ENCODE measurements at places on chromosomes 3 and 15. TPM values are rescaled to one million over a fixed set of nuclear protein-coding genes. Genes with fewer than 3 reads are reported as not detected.

The RFTN1 gene
- 18.4 TPM for total RNA-seq

DNA sequence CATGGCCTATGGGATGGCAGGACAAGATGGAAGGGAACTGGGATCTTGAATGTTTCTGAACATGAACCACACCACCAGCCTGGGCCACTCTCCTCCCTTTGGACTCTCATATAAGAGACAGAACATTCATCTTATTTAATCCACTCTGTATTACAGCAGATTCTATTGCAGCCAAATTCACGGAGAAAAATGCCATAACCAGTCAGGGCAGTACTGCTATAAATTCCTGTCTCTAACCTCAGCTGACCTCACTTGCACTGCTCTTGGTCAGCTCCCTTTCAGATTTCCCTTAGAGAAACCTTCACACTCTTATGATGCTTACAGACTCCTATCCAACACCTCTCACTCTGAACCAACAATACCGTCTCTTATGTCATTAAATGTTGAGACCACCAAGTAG lies 101.4 kb downstream of the RYK start:
- H3K27me3 ChIP-seq, result no peaks in the 10 kb centered on the region
- H3K27ac ChIP-seq, result no peak overlapping the region
- no peak overlapping the region for H3K4me3 ChIP-seq

DNA sequence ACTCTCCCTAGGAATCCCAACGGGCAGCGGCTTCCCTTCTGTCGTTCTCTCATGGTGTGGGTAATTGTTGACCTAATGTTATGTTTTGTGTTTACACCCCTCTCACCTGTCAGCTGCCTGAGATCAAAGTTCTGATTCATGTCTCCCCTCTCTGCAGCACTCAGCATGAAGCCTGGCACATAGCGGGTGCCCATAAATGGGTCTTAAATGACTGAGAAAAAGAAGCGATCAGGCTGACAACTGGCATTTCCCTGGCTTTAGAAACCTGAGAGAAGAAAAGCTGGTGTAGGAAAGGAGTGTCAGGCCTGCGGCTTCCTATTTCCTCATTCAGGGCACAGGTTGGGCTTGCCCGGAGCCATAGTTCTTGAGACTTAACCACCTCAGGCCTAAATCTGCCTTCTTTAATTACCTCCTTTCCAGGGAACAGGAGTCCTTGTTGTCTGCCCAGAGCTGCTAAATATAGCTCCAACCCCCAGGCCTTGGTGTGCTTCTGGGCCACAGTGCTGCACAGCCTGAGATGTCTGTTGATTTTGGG lies 31.8 kb downstream of the LPP start:
- H3K27ac ChIP-seq, result no peak overlapping the region
- DNase-seq, result no peak
- peaks cover 23% of the 10 kb centered on the region for H3K4me1 ChIP-seq
- no peak overlapping the region for H3K4me3 ChIP-seq

DNA sequence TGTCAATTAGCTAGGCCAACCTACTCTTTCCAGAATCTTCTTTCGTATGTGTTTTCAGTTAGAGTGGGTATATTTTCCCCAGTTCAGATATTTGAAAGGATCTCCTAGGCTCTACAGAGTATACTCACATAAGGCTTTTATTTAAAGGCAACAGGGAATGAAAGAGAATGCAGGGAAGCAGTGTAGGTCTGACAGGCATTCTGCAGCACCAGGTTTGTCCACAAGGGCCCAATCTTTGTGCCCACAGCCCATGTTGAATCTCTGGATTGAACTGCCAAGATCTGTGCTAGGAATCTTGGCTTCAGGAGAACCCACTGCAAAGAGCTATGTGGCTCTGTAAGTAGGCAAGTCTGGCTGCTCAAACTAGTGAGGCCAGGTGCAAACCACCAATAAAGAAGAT lies 24.2 kb upstream of the GALNT15 start:
- H3K27me3 ChIP-seq, result no peaks in the 10 kb centered on the region
- no peak for DNase-seq
- H3K36me3 ChIP-seq, result no peaks in the 10 kb centered on the region
- peak overlapping the region; percentile 22 for H3K27ac ChIP-seq
- H3K4me3 ChIP-seq, result no peak overlapping the region
- H3K4me1 ChIP-seq, result peaks cover 22% of the 10 kb centered on the region

The FETUB gene
- 6.4 TPM for total RNA-seq

- H3K27ac ChIP-seq, result no peak overlapping the region
- peaks cover 9% of the 10 kb centered on the region for H3K27me3 ChIP-seq
- H3K4me1 ChIP-seq, result peaks cover 7% of the 10 kb centered on the region
- DNase-seq, result no peak
- H3K4me3 ChIP-seq, result no peak overlapping the region
- no peaks in the 10 kb centered on the region for H3K36me3 ChIP-seq
Observed at GRCh38 chr15:70390723-70391122, 293.0 kb upstream of the TLE3 start.

DNA sequence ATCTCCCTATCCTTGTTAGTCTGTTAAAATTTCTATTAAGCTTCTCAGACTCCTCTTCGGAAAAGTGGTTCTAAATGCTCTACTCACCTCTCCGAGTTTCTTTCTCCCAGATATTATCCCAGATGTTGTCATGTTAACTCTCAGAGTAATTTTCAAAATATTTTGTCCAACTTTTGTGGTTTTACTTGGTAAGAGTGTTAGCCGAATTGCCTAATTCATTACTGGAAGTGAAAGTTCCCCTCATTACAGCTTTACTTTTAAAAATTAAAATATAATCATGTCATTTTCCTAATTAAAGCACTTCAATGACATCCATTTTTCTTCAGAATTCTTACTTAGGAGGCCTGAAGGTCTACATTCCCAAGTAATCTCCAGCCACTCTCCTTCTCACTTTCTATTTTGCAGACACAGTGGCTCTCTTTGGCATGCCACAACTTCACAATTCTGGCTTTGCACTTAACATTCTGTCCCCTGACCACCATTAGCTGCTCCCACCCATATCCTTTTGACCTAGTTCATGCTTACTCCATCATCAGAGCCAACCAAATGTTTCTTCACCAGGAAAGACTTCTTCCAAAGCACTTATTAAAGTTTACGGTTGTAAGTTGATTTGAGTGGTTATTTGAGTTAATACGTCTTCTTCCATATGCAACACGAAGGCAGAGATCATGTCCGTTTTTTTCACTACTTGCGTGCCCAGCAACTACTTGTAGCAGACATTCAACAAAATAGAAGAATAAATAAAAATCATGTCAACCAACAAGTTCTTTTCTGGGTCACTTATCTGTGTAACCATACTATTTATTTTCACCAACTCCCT lies 10.2 kb upstream of the TIPARP start:
- no peaks in the 10 kb centered on the region for H3K27me3 ChIP-seq
- no peaks in the 10 kb centered on the region for H3K36me3 ChIP-seq
- no peak for DNase-seq
- peaks cover 15% of the 10 kb centered on the region for H3K4me1 ChIP-seq
- no peak overlapping the region for H3K4me3 ChIP-seq

DNA sequence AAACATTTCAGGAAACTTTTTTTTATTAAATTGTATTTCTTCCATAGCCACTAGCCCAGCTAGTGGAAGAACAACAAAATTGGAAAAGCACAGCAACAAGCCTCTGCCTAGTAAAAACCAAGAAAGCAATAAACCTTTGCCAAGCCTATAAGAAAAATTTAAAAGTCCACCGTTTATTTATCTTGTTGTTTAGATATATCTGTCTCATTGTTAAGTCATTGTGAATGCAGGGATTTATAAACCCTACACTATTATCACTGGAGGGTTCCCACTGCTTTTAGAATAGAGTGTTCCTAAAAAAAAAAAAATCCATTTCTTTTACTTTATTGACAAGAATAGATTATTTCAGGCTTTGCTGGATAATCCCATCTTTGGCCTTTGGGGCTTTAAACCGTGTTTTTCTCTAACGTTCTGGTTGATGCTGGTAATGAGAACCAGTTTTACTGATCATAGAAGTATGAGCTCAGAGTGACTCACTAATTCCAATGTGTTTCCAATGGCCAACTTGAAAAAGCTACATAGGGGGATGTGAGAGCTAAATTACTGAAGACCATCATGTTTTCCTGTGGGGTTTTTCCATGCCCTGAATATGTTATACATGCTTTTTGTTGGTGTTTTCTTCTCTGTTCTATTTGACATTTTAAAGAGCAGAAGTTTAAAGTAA lies 634.1 kb downstream of the RBMS3 start:
- H3K27me3 ChIP-seq, result no peaks in the 10 kb centered on the region
- H3K27ac ChIP-seq, result peak overlapping the region; percentile 19
- no peak overlapping the region for H3K4me3 ChIP-seq
- H3K4me1 ChIP-seq, result no peaks in the 10 kb centered on the region

The EIF4E3 gene
- 12.7 TPM for total RNA-seq

- H3K4me1 ChIP-seq, result no peaks in the 10 kb centered on the region
- no peak overlapping the region for H3K27ac ChIP-seq
- no peak for DNase-seq
- H3K36me3 ChIP-seq, result no peaks in the 10 kb centered on the region
- no peak overlapping the region for H3K4me3 ChIP-seq
Observed at GRCh38 chr15:35209838-35210237, 124.7 kb upstream of the NANOGP8 start.

DNA sequence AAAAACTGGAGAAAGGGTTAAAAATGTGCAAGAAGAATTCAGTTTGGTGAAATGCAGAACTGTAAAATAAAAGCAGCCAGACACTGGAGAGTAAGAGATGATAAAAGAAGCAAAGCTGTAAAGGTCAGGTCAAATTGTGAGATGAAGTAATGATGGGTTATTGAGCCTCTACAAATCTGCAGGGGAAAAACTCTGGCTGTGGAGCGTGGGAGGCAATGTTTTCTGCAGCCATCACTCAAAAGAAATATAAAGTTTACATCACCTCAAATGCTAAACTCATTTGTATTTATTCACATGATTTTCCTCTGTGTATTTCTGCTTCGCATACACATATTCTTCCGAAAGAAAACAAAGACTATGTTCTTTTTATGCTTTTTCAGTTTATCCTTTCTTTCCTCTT lies 158.8 kb upstream of the GPR149 start:
- no peaks in the 10 kb centered on the region for H3K4me1 ChIP-seq
- H3K4me3 ChIP-seq, result no peak overlapping the region
- no peak overlapping the region for H3K27ac ChIP-seq
- no peak for DNase-seq
- no peaks in the 10 kb centered on the region for H3K36me3 ChIP-seq

The TRIM59 gene
- total RNA-seq, result 11.1 TPM

DNA sequence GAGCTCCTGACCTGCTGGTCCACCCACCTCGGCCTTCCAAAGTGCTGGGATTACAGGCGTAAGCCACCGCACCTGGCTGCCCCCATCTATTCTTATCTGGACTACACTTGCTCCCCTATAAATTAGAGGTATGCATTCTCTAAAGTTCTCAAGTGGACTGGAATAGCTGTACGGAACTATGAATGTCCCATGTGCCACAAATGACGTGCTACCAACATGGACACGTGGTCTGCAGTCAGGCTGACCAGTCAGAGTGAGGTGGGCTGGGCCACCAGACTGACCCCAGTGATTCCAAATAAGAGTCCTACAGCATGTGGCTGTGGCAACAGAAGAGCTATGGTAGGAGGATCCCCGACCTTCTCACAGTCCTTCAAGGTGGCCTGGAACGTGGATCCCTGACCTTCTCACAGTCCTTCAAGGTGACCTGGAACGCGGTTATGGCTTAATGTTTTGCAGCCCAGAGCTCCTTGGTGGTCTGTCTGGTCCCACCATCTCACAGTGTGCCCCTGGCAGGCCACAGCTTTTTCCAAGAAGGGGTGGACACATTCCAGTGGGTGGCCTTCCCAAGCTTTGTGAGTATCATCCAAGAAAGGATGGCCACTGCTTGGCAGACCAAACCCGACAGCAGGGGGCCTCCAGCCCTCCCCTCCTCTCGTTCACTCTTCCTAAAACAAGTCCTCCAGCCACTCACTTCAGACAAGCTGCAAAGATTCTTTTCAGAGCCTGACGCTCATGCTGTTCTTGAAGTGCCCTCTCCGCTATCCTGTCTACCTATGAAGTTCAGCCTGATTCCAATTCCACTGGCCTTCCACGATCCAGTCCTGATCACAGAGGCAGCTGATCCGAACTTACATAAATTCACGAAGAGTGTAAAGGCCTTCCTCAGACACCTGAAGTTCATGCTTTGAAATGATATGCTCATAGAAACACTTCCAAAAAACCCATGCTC lies 4.4 kb downstream of the ADAMTS17 start:
- no peak overlapping the region for H3K27ac ChIP-seq
- peaks cover 9% of the 10 kb centered on the region for H3K27me3 ChIP-seq
- DNase-seq, result no peak
- H3K4me1 ChIP-seq, result peaks cover 32% of the 10 kb centered on the region

The SPTBN5 gene
- total RNA-seq, result 3.4 TPM

DNA sequence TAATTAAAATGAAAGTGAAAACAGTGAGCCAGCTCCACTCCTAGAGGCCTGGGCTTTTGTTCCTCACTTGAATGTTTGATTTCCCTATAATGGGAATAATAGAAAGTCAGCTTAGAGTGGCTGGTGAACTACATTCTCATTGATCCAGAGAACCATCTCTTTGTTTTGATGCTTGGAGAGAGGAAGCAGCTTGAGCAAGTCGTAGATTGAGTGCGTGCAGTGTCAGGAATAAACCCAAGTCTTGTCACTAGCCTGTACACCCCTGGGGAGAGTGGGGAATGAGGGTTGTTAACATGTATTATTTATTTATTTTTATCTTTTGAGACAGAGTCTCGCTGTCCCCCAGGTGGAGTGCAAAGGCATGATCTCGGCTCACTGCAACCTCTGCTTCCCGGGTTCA lies 885 bp upstream of the LSG1 start:
- peak overlapping the region; percentile 93 for H3K27ac ChIP-seq
- no peaks in the 10 kb centered on the region for H3K36me3 ChIP-seq
- no peak for DNase-seq
- no peaks in the 10 kb centered on the region for H3K27me3 ChIP-seq
- peak overlapping the region; percentile 62 for H3K4me3 ChIP-seq
- peaks cover 37% of the 10 kb centered on the region for H3K4me1 ChIP-seq

GRCh38 chr3:144028798-144029411 lies 57.3 kb downstream of the DIPK2A start:
- H3K27ac ChIP-seq, result no peak overlapping the region
- H3K27me3 ChIP-seq, result no peaks in the 10 kb centered on the region
- peaks cover 4% of the 10 kb centered on the region for H3K4me1 ChIP-seq
- no peaks in the 10 kb centered on the region for H3K36me3 ChIP-seq
- DNase-seq, result no peak
- H3K4me3 ChIP-seq, result no peak overlapping the region

DNA sequence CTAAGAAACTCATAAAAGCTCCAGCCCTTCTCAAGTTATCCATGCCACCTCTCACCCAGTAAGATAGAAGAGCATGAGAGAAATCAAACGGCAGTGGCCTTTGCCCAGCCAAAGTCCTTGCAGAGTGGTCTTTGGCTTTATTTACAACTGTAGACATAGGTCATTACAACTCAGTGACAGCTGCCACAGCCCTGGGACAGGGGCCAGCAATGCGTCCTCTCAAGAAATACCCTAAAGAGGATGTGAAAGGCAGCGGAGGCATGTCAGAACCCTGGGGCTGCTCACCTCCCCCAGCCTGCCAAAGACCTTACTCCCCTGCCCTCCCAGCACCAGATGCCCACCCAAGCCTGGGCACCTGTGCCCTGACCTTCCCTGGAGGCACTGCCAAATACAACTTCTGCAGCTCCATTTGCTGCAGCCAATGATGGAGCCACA lies 6.3 kb downstream of the ACAA1 start:
- no peak overlapping the region for H3K4me3 ChIP-seq
- H3K27me3 ChIP-seq, result no peaks in the 10 kb centered on the region
- no peak for DNase-seq
- H3K36me3 ChIP-seq, result peaks cover 80% of the 10 kb centered on the region

The IMPG2 gene
- total RNA-seq, result 0.04 TPM

GRCh38 chr3:42572278-42572677 lies 9.5 kb downstream of the SEC22C start:
- DNase-seq, result no peak
- no peaks in the 10 kb centered on the region for H3K4me1 ChIP-seq
- no peaks in the 10 kb centered on the region for H3K27me3 ChIP-seq
- H3K27ac ChIP-seq, result no peak overlapping the region
- H3K4me3 ChIP-seq, result no peak overlapping the region
- peaks cover 25% of the 10 kb centered on the region for H3K36me3 ChIP-seq

The OR5K2 gene
- not detected for total RNA-seq
